Colonic mucosa (tissue), 4 donors: ENCODE measurements at places on chromosomes 6 and 20. TPM values are rescaled to one million over a fixed set of nuclear protein-coding genes. Genes with fewer than 3 reads are reported as not detected.

EYA2 gene
- 8.9 TPM for total RNA-seq

HFE gene
- 11.8 TPM for total RNA-seq

- H3K4me3 ChIP-seq, result no peak overlapping the region
- H3K27ac ChIP-seq, result no peak overlapping the region
These were observed 621.1 kb upstream of the ADGRB3 start for GRCh38 chr6:68013780-68014515.

GRCh38 chr20:49455691-49456090 lies 26.8 kb downstream of the KCNB1 start:
- no peak overlapping the region for H3K4me3 ChIP-seq
- DNase-seq, result no peak
- no peaks in the 10 kb centered on the region for H3K27me3 ChIP-seq
- no peak overlapping the region for H3K27ac ChIP-seq

DNA sequence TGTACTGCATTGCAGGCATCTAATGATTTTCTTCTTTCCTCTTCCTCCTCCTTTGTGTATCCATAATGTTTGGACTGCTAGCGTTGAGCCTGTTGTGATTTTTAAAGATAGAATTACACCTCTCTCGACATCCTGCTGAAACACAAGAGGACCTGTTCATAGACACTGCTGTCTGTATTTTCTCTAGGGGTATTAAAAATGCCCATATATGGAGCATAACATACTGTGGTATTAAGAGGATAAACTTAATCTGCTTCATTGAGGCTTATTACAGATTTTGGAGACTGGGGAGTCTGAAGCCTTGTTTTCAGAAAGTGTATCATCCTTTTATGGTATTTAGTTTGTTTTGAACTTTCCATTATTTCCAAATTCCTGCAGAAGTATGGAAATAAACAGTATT lies 414.3 kb downstream of the CDKAL1 start:
- H3K4me1 ChIP-seq, result no peaks in the 10 kb centered on the region
- no peaks in the 10 kb centered on the region for H3K27me3 ChIP-seq
- H3K27ac ChIP-seq, result no peak overlapping the region
- no peaks in the 10 kb centered on the region for H3K36me3 ChIP-seq
- DNase-seq, result no peak

DNA sequence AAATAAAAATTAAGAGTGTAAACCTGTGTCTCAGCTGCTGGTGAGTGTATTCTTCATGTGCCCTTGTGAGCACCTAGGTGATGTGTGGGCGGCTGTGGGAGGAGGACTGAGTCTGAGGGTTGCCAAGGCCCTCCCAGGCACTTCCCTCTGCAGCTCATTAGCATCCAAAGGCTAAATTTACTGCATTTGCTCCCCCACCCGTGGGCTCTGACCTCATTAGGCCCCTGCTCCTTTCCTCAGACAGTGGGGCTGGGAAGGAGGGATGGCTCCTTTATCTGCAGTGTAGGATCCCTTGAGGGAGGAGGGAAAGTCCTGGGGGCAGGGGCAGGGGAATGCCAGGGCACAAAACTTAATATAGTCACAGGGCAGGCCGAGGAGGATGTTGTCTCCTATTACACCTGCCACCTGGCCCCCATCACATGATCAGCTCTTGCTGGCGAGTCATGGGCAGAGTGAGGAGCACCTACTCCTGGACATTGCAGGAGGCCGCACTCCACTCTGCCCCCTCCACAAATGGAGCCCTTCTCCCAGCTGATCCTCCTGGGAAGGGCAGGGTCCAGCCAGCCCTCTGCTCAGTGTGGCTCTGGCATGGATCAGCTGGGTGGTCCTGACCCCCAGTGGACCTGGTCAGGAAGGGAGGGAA lies 133.2 kb downstream of the MRPL14 start:
- peaks cover 6% of the 10 kb centered on the region for H3K4me1 ChIP-seq
- no peaks in the 10 kb centered on the region for H3K27me3 ChIP-seq
- H3K4me3 ChIP-seq, result no peak overlapping the region
- H3K27ac ChIP-seq, result no peak overlapping the region

LTB gene
- total RNA-seq, result 3.4 TPM

- no peaks in the 10 kb centered on the region for H3K27me3 ChIP-seq
- no peak for DNase-seq
- no peak overlapping the region for H3K27ac ChIP-seq
- no peaks in the 10 kb centered on the region for H3K4me1 ChIP-seq
These were observed 121.0 kb downstream of the SLC22A3 start for GRCh38 chr6:160469153-160469552.

- no peak overlapping the region for H3K4me3 ChIP-seq
- DNase-seq, result no peak
- no peaks in the 10 kb centered on the region for H3K36me3 ChIP-seq
- H3K4me1 ChIP-seq, result no peaks in the 10 kb centered on the region
- H3K27me3 ChIP-seq, result no peaks in the 10 kb centered on the region
- no peak overlapping the region for H3K27ac ChIP-seq
These were observed 31.6 kb downstream of the MTRES1 start for GRCh38 chr6:107059606-107060005.

GRCh38 chr6:35218456-35218855 lies 4.7 kb downstream of the SCUBE3 start:
- H3K27ac ChIP-seq, result no peak overlapping the region
- peaks cover 24% of the 10 kb centered on the region for H3K27me3 ChIP-seq
- H3K4me3 ChIP-seq, result no peak overlapping the region
- no peaks in the 10 kb centered on the region for H3K36me3 ChIP-seq

ZNF451 gene
- 35.9 TPM for total RNA-seq

GPX5 gene
- total RNA-seq, result 0.17 TPM
